ENCODE measurements at places on chromosomes 2 and 18. TPM values are rescaled to one million over a fixed set of nuclear protein-coding genes. Genes with fewer than 3 reads are reported as not detected.

NEURL3 gene
- total RNA-seq, result 0.27 TPM

ASTL gene
- not detected for total RNA-seq

ABCB11 gene
- total RNA-seq, result 0.32 TPM

- peak; percentile 87 for DNase-seq
- no peak overlapping the region for H3K27ac ChIP-seq
- peaks cover 38% of the 10 kb centered on the region for H3K4me1 ChIP-seq
- H3K36me3 ChIP-seq, result peaks cover 21% of the 10 kb centered on the region
- H3K27me3 ChIP-seq, result no peaks in the 10 kb centered on the region
- H3K4me3 ChIP-seq, result no peak overlapping the region
Measured at GRCh38 chr2:27701676-27702075, 38.0 kb downstream of the SLC4A1AP start.

DNA sequence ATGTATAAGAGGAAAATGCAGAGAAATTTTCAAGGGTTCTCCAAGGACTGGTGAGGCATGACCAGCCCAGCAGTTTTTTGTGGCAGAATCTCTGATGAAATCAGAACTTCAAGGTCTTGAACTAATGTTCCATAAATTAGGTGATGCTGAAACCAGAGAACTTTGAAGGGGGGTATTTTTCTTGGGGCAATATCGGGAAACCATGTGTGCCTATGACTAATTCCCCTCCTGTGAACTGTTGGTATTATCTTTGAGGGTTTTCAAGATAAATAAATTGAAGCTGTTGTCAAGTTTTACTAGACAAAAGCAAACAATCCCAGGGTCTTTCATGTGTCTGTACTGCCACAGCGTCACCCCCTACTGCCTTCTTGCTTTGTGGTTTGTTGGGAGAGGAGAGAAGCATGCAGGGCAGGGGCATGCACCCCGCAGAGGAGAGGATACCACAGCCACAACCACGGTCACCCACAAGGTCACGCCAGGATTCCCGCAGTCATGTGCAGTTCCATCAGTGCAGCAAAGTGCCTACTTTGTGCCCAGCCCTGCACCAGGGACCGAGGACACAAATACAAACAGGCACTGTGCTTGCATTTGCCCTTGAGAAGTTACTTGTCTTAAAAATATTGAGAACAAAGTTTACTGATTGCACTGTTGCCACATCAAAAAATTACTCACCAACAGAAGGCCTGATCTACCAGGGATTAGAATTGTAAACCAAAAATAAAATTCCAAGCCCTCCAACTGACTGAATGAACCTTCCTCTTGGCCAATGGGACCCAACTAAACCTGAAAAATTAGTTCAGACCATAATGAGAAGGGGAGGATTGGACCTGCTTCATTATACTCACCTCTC is 413.3 kb upstream of the TRIB2 start:
- peaks cover 15% of the 10 kb centered on the region for H3K4me1 ChIP-seq
- no peak overlapping the region for H3K27ac ChIP-seq
- DNase-seq, result no peak
- no peak overlapping the region for H3K4me3 ChIP-seq
- H3K27me3 ChIP-seq, result no peaks in the 10 kb centered on the region
- no peaks in the 10 kb centered on the region for H3K36me3 ChIP-seq

DNA sequence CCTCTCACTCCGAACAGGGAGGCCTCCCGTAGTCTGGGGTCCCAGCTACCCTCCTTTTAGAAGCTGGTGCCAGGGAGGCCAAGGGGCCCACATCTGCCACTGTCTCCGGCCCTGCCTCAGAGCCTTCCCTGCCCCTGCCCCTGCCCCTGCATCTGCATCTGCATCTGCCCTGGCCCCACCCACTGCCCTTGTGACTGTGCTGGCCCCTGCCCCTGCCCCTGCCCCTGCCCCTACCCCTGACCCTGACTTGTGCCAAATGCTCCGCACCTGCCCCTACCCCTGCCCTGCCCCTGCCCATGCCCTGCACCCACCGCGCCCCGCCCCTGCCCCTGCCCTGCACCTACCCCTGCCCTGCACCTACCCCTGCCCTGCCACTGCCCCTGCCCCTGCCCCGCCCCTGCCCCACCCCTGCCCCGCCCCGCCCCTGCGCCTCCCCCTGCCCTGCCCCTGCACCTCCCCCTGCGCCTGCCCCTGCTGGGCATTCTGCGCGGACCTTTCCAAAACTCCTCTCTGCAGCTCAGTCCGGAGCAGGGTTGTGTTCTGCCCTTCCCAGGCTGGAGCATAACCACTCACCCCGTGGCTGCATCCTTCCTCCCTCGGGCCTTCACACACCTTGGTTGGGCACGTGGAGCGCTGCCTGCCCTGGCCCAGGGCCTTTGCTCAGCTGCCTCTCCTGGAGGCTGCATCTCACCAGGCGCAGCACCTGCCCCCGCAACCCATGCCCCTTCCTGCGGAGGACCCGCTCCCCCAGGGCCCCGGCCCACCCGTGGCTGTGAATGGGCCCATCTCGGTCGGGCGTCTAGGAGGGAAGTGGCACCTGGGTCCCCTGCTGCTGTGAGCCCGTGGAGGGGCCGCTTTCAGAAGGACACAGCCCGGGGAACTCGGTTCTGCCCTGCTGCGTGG is 5.4 kb downstream of the SNTG2 start:
- peaks cover 20% of the 10 kb centered on the region for H3K27me3 ChIP-seq
- no peaks in the 10 kb centered on the region for H3K36me3 ChIP-seq
- H3K4me3 ChIP-seq, result no peak overlapping the region
- no peak for DNase-seq
- H3K27ac ChIP-seq, result no peak overlapping the region

GRCh38 chr2:38105922-38106321 is 30.0 kb upstream of the CYP1B1 start:
- H3K36me3 ChIP-seq, result no peaks in the 10 kb centered on the region
- H3K27ac ChIP-seq, result peak overlapping the region; percentile 80
- no peak for DNase-seq
- peaks cover 26% of the 10 kb centered on the region for H3K4me1 ChIP-seq
- H3K4me3 ChIP-seq, result no peak overlapping the region
- H3K27me3 ChIP-seq, result no peaks in the 10 kb centered on the region

GRCh38 chr2:36461039-36461681 is 105.6 kb downstream of the CRIM1 start:
- peaks cover 53% of the 10 kb centered on the region for H3K4me1 ChIP-seq
- no peaks in the 10 kb centered on the region for H3K27me3 ChIP-seq
- H3K36me3 ChIP-seq, result peaks cover 20% of the 10 kb centered on the region

GRCh38 chr2:14720319-14720718 is 87.8 kb downstream of the LRATD1 start:
- no peak overlapping the region for H3K4me3 ChIP-seq
- H3K27me3 ChIP-seq, result no peaks in the 10 kb centered on the region
- DNase-seq, result no peak
- no peaks in the 10 kb centered on the region for H3K4me1 ChIP-seq
- no peaks in the 10 kb centered on the region for H3K36me3 ChIP-seq

- no peaks in the 10 kb centered on the region for H3K4me1 ChIP-seq
- DNase-seq, result no peak
- H3K27me3 ChIP-seq, result no peaks in the 10 kb centered on the region
- no peak overlapping the region for H3K4me3 ChIP-seq
Measured at GRCh38 chr2:143402451-143402850, 273.2 kb downstream of the ARHGAP15 start.

DNA sequence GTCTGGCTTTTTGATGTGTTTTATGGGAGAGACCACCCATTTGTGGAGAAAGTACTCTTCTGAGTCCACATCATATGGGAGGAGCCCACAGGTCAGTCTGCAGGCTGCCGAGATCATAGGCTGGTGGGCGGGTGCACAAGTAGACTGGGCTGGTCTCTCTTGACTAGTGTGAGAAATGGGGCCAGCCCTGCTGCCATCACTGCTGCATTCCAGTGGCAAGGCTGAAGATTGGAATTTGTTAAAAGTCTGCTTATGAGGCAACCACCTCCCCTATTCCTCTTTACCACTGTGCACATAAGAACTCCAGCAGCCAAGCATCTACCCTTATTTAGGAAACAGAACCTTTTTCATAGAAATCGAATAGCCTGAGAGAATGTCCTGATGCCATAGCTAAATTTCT is 200.7 kb downstream of the DIS3L2 start:
- H3K4me1 ChIP-seq, result no peaks in the 10 kb centered on the region
- no peak overlapping the region for H3K4me3 ChIP-seq
- no peak overlapping the region for H3K27ac ChIP-seq
- peaks cover 23% of the 10 kb centered on the region for H3K36me3 ChIP-seq
- DNase-seq, result no peak
- no peaks in the 10 kb centered on the region for H3K27me3 ChIP-seq

- H3K36me3 ChIP-seq, result no peaks in the 10 kb centered on the region
- no peak overlapping the region for H3K27ac ChIP-seq
- no peaks in the 10 kb centered on the region for H3K4me1 ChIP-seq
- H3K27me3 ChIP-seq, result no peaks in the 10 kb centered on the region
Measured at GRCh38 chr2:16117021-16117700, 176.8 kb downstream of the MYCN start.

- no peak for DNase-seq
- H3K36me3 ChIP-seq, result no peaks in the 10 kb centered on the region
- H3K27ac ChIP-seq, result no peak overlapping the region
- no peak overlapping the region for H3K4me3 ChIP-seq
- H3K27me3 ChIP-seq, result no peaks in the 10 kb centered on the region
- no peaks in the 10 kb centered on the region for H3K4me1 ChIP-seq
Measured at GRCh38 chr18:50027996-50028395, 167.0 kb downstream of the MYO5B start.

DNA sequence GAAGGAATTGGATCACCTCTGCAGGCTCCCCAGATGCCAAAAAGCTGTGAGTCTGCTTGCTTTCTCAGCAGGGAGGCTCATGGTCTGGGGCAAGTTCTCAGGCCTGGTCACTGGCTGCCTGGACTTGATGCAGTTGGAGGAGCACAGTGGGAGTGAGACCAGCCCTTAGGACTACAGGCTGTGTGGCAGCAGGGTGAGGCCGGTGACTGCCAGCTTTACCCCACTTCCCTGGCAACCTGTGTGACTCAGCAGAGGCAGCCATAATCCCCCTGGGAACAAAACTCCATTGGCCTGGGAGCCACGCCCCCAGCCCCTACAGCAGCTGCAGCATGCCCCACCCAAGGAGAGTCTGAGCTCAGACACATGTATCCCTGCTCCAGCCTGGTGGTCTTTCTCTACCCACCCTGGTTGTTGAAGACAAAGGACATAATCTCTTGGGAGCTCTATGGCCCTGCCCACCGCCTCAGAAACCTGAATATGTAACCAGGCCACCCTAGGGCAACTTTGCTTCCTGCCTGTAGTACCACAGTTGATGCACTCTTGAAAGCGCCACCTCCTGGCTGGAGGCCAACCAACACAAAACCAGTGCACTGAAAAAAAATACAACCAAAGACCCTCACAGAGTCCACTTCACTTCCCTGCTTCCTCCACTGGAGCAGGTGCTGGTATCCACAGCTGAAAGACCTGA is 106.8 kb upstream of the SPATS2L start:
- DNase-seq, result no peak
- no peaks in the 10 kb centered on the region for H3K27me3 ChIP-seq
- H3K4me1 ChIP-seq, result peaks cover 3% of the 10 kb centered on the region
- no peaks in the 10 kb centered on the region for H3K36me3 ChIP-seq
- no peak overlapping the region for H3K4me3 ChIP-seq

GRCh38 chr2:214264171-214264570 is 146.7 kb upstream of the VWC2L start:
- no peak overlapping the region for H3K27ac ChIP-seq
- H3K36me3 ChIP-seq, result no peaks in the 10 kb centered on the region
- H3K4me1 ChIP-seq, result no peaks in the 10 kb centered on the region
- H3K27me3 ChIP-seq, result no peaks in the 10 kb centered on the region
- DNase-seq, result no peak

- no peak overlapping the region for H3K4me3 ChIP-seq
- H3K36me3 ChIP-seq, result no peaks in the 10 kb centered on the region
- no peaks in the 10 kb centered on the region for H3K27me3 ChIP-seq
- no peaks in the 10 kb centered on the region for H3K4me1 ChIP-seq
- no peak for DNase-seq
Measured at GRCh38 chr2:175518206-175518605, 336.7 kb upstream of the ATP5MC3 start.

DNA sequence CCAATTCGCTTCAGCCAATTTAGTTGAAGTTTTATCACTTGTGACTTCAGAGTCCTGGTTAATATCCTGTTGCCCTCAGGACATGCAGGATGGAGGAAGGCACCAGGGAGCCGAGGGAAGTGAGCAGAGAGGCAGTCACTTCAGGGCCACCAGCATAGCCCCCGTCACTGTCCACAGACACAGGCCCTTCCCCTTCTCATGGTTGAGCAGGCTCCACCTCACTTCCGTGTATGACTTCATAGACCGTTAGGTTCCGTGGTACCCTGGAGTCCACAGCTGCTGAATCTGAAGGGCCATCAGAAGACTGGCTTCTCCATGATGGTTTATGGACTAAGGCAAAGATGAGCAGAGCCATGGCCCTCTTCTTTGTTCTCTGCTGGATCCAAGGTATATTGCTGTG is at the start of gene C2orf92:
Gene C2orf92, plus strand, starts transcription at position 266 of the 400 bp plus-strand sequence. Its CDS starts 76 bp downstream, at position 342.
- H3K4me3 ChIP-seq, result no peak within 1 kb of the TSS
- DNase-seq, result no peak
- no peaks in the 10 kb centered on the region for H3K27me3 ChIP-seq
- H3K4me1 ChIP-seq, result peaks cover 6% of the 10 kb centered on the region

DNA sequence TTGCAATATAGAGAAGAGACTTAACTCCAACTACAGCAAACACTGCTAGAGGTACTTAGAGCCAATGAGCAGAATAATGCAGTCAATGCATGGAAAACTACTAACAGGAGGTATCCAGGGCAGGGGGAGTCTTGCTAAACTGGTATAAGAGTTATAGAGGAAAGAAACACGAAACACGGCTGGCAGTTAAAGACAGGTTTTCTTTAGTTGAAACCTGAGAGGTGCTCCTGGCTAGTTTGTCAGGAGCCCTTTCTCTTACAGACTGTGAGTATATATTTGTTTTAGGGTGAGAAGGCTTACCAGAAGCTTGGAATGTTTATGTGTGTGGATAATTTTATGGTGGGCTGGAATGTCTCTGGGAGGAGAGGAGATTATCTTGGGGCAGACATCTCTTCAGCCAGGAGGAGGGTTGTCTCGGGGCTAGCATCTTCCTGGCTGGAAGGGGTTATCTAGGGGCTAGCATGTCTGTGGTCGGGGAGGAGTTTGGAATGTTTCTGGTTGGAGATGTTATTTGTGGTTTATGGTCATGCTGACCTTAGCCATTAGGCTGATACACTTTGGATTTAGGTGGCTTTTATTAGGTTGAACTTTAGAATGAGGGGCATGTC is 1048.8 kb downstream of the DPP10 start:
- no peak for DNase-seq
- H3K4me1 ChIP-seq, result no peaks in the 10 kb centered on the region
- no peak overlapping the region for H3K27ac ChIP-seq
- no peaks in the 10 kb centered on the region for H3K36me3 ChIP-seq
- H3K4me3 ChIP-seq, result no peak overlapping the region

GRCh38 chr2:224802407-224802806 is 86.2 kb upstream of the CCDC195 start:
- H3K36me3 ChIP-seq, result peaks cover 69% of the 10 kb centered on the region
- H3K27me3 ChIP-seq, result no peaks in the 10 kb centered on the region

- no peak for DNase-seq
- H3K36me3 ChIP-seq, result no peaks in the 10 kb centered on the region
- no peak overlapping the region for H3K4me3 ChIP-seq
- H3K4me1 ChIP-seq, result peaks cover 11% of the 10 kb centered on the region
Measured at GRCh38 chr2:177147093-177147694, 65.4 kb upstream of the HNRNPA3 start.
